ENCODE measurements at places on chromosomes 1 and 21. TPM values are rescaled to one million over a fixed set of nuclear protein-coding genes. Genes with fewer than 3 reads are reported as not detected.
A peak's percentile ranks its signal among the peaks of the same experiment; 100 is the strongest.

DNA sequence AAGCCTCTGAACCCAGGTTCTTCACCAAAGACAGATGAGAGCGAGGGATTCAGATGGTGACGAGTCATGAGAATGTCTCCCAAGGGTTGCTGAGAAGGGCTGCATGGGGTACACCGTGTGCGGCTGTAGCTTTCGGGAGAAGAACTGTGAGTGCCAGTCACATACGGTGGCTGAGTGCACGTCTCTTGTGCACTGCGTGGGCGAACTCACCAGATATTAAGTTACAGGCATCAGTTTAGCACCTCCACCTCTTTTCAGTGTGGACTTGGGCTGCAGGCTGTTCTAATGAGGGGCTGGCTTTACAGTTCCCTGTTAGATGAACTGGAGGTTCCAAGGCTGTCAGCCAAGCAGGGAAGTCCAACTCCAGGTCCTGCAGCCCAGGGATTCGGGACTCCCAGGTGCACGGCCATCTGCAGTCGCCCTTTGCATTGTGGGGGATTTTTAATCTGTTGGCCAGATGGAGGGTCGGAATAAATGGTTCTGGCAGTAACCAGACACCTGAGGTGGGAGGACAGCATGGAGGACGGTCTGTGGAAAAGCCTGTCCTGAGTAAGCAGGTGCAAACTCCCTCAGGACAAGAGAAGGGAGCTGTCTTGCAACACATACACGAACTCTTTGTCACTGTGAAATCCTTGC is 26.5 kb upstream of the AVPR1B start:
- no peaks in the 10 kb centered on the region for H3K36me3 ChIP-seq
- no peaks in the 10 kb centered on the region for H3K4me1 ChIP-seq
- H3K4me3 ChIP-seq: no peak overlapping the region
- H3K27me3 ChIP-seq: peaks cover 70% of the 10 kb centered on the region
- H3K27ac ChIP-seq: no peak overlapping the region

DNA sequence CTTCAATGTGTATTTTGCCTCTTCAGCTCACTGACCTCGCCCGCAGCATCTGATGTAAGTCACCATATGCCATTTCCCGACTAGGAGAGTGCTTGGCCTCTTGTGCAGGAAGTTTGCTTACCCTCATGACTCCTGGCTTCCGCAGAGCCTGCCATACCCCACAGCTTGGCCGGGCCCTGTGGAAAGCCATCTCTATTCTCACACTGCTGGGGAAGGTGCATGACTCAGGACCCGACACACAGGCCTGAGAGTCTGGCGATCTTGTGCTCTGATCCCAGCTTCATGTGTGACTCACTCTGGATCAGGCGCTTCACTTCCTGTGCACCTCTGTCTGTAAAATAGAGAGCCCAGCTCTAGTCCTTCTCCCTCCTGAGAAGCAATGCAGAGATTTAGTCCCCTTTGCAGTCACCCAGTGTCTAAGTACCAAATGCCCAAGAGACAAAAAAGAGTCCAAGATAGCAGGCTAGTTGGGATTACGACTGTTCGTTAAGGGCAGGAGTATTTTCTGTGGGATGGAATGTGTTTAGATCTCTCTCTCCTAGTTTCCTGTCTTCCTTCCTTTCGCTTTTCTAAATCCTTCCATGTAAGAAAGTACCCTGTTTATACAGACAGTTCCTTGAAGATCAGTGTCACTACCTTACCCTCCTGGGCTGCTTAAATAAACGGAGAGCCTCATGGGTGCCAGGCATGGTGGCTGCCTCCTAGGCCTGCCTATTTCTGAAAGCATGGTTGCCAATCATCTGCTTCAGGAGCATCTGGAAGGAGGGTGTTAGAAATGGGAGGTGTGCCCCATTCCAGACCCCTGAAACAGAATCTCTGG is 62.8 kb upstream of the KIF26B start:
- peak overlapping the region; percentile 75 for H3K27ac ChIP-seq
- H3K4me3 ChIP-seq: no peak overlapping the region
- H3K27me3 ChIP-seq: no peaks in the 10 kb centered on the region

HES3 gene
- not detected for total RNA-seq

DNA sequence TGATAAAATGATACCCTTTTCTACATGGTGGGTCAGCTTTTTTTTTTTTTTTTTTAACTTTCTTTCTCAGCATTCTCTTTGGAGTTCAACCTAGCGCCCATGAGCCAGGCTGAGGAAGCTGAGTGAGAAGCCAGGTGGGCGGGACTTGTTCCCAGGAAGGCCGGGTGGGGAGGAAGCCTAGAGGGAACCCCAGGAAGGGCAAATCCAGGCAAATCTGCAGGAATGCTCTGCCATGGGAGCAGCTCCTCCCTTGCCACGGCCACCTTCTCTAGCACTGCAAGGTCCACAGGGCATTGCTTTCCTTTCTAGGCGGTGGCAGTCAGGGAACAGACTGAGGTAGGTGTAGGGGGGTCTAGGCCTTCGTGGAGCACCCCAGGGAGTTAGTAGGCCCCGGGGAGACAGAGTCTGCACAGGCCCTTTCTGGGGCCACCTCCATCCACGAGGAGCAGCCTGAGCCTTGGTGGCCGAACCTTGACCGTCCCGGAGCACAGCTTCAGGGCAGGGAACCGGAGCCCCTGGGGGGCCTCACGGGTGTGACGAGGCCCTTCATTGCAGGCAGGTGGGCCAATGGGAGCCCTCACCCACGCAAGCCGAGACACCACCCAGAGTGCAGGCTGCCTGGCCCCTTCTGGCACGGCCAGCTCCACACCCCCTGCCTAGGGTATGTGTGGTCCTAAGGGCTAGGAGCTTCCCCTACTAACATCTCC is 18.2 kb upstream of the CCDC27 start:
- H3K27ac ChIP-seq: no peak overlapping the region
- no peak overlapping the region for H3K4me3 ChIP-seq
- H3K4me1 ChIP-seq: no peaks in the 10 kb centered on the region
- H3K27me3 ChIP-seq: no peaks in the 10 kb centered on the region
- no peak for DNase-seq
- H3K36me3 ChIP-seq: peaks cover 23% of the 10 kb centered on the region

DNA sequence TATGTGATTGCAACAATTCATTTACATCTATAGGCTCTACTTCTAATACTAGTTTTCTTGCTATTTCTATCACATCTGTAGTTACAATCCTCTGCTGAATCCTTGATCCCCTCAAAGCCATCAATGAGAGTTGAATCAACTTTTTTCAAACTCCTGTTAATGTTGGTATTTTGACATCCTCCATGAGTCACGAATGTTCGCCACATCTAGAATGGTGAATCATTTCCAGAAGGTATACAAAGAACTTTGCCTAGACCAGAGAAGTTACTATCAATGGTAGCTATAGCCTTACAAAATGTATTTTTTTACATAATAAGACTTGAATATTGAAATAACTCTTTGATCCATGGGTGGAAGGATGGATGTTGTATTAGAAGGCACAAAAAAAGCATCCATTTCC is 110.0 kb downstream of the AMY1C start:
- no peaks in the 10 kb centered on the region for H3K27me3 ChIP-seq
- no peaks in the 10 kb centered on the region for H3K36me3 ChIP-seq
- no peak overlapping the region for H3K4me3 ChIP-seq
- no peak overlapping the region for H3K27ac ChIP-seq
- H3K4me1 ChIP-seq: no peaks in the 10 kb centered on the region

DNA sequence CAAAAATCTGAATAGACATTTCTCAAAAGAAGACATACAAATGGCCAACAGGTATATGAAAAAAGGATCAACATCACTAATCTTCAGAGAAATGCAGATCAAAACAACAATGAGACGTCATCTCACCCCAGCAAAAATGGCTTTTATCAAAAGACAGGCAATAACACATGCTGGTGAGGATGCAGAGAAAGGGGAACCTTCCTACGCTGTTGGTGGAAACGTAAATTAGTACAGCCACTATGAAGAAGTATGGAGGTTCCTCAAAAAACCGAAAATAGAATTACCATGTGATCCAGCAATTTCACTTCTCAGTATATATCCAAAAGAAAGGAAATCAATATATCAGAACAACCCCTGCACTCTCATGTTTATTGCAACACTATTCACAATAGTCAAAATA is 65.1 kb upstream of the ATP1B1 start:
- H3K4me1 ChIP-seq: no peaks in the 10 kb centered on the region
- DNase-seq: no peak
- no peak overlapping the region for H3K27ac ChIP-seq
- H3K36me3 ChIP-seq: no peaks in the 10 kb centered on the region
- no peak overlapping the region for H3K4me3 ChIP-seq

DNA sequence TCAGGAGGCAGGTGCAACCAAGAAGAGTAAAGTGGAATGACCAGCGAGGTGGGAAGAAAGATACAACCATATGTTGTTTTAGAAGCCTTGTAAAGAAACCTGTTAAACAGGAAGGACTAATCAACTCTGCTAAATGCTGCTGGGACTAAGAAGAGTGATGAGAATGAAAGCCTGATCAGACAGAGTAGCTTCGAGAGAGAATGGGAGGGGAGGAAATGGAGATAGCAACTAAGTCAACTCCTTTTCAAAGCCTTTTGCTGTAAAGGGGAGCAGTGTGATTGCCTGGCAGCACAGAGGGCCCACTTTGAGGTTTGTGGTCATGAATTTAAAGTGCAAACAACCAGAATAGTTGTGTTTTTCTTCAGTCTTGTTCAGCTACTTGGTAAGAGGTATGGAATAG is 31.4 kb downstream of the SLC30A7 start:
- H3K4me3 ChIP-seq: no peak overlapping the region
- H3K27ac ChIP-seq: no peak overlapping the region
- H3K4me1 ChIP-seq: no peaks in the 10 kb centered on the region
- DNase-seq: no peak

All from IMR-90 (cell line).